ENCODE measurements at places on chromosomes 6 and 20. TPM values are rescaled to one million over a fixed set of nuclear protein-coding genes. Genes with fewer than 3 reads are reported as not detected.
A peak's percentile ranks its signal among the peaks of the same experiment; 100 is the strongest.

DNA sequence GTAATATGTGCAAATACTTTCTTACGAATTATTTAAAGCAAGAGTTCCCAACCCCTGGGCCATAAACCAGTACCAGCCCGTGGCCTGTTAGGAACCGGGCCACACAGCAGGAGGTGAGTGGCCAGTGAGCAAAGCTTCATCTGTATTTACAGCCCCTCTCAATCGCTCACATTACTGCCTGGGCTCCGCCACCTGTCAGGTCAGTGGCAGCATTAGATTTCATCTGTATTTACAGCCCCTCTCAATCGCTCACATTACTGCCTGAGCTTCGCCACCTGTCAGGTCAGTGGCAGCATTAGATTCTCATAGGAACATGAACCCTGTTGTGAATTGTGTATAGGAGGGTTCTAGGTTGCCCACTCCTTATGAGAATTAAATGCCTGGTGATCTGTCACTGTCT lies 142.0 kb downstream of the RNASET2 start:
- no peak for DNase-seq

GRCh38 chr6:158194487-158195280 lies 26.5 kb downstream of the GTF2H5 start:
- DNase-seq: no peak

GRCh38 chr20:60239956-60240355 lies 281.7 kb downstream of the CDH26 start:
- DNase-seq: peak; percentile 68

DNA sequence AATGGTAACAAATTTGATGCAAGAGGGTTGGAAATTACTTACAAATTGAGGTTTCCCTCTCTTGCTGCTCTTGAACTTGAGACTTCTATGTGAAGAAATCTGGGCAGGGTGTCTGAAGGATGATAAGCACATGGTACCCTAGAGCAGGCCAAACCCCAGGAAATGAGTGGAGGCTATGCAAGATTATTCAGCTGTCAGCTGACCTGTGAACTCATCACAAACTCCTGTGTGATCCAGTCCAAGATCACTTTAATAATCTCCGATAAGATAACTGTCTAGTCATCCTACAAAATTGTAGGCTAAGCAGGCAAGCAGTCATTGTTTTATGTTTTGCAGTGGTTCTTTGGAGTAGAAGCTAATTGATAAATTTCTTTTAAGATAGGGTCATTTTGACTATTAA lies 213.1 kb downstream of the BTBD3 start:
- no peak for DNase-seq

The CLPSL1 gene
- not detected for total RNA-seq
